ENCODE measurements at places on chromosomes 2 and 18. TPM values are rescaled to one million over a fixed set of nuclear protein-coding genes. Genes with fewer than 3 reads are reported as not detected.

DNA sequence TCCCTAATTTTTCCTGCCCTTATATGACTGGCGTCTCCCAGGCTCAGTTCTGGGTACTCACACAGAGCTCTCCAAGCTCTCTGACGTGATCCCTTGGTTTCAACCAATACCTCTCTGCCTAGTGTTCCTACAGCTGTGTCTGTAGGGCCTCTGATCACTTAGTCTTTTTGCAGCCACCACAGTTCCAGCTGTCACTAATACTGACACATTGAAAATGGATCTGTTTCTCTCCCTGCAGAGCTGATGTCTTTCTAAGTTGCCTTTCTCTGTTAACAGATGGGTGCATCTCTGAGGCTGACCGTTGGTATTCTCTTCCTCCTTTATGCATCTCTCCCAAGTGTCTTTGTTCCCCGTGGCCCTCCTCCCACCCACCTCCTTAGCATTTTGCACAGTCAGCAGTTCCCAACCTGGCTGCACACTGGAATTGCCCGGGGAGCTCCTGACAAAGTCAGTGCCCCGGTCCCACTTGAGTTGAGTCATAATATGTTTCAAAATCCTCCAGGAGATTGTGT is 62.5 kb downstream of the CERS6 start:
- DNase-seq = no peak

DNA sequence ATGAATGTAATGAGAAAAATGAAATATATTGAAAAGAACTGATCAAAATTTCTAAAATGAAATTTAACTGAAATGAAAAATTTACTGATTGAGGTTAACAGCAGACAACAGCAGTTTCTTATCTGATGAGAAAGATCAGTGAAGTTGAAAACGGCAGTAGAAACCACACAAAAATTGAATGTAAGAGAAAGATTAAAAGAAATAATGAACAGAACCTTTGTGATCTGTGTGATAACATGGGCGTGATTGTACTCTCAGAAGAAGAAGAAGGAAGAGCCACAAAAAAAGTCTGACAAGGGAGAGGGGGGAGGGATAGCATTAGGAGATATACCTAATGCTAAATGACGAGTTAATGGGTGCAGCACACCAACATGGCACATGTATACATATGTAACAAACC is 45.2 kb downstream of the FAM117B start:
- DNase-seq = no peak

GRCh38 chr2:168434146-168434545 is 21.9 kb upstream of the CERS6 start:
- DNase-seq = no peak

GRCh38 chr2:96945014-96945413 is 41.4 kb downstream of the FAM178B start:
- no peak for DNase-seq

GRCh38 chr2:182391443-182391842 is 35.4 kb downstream of the PDE1A start:
- DNase-seq = no peak

The PHLPP1 gene
- total RNA-seq = 2.1 TPM

The IL1R2 gene
- total RNA-seq = 1.2 TPM

The LRRTM4 gene
- total RNA-seq = 0.05 TPM

The NAT8 gene
- not detected for total RNA-seq

The CNRIP1 gene
- 7.3 TPM for total RNA-seq

The CCDC178 gene
- total RNA-seq = 0.42 TPM

Data from NCI-H460 (cell line).